Adrenal gland (tissue), 19 donors: ENCODE measurements at places on chromosomes 3 and 15. TPM values are rescaled to one million over a fixed set of nuclear protein-coding genes. Genes with fewer than 3 reads are reported as not detected.

GRCh38 chr3:58577269-58577821 is at the start of gene FAM107A:
Gene FAM107A, minus strand, starts transcription at chr3:58577391. Its CDS starts 7,531 bp downstream, at chr3:58569860.
- DNase-seq: no peak

DNA sequence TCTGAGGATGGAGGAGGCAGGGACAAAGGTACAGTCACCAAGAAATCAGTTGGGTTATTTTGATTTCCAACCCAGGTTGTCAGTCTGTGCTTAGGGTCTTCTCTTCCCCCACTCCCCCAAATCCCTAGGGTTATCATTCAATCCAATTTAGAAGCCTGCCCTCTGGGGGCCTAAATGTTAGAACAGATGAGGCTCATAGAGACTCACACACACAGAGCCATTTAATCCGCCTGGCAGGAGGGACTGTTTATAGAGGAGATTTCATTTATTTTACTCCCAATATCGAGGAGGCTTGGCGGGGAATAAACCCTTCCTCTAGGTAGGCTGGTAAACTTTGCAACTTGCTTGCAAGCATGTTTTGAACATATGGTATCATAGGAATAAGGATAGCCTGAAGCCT is 52.8 kb downstream of the RHCG start:
- DNase-seq: no peak

GRCh38 chr15:64037116-64037515 is 9.2 kb downstream of the DAPK2 start:
- no peak for DNase-seq

DNA sequence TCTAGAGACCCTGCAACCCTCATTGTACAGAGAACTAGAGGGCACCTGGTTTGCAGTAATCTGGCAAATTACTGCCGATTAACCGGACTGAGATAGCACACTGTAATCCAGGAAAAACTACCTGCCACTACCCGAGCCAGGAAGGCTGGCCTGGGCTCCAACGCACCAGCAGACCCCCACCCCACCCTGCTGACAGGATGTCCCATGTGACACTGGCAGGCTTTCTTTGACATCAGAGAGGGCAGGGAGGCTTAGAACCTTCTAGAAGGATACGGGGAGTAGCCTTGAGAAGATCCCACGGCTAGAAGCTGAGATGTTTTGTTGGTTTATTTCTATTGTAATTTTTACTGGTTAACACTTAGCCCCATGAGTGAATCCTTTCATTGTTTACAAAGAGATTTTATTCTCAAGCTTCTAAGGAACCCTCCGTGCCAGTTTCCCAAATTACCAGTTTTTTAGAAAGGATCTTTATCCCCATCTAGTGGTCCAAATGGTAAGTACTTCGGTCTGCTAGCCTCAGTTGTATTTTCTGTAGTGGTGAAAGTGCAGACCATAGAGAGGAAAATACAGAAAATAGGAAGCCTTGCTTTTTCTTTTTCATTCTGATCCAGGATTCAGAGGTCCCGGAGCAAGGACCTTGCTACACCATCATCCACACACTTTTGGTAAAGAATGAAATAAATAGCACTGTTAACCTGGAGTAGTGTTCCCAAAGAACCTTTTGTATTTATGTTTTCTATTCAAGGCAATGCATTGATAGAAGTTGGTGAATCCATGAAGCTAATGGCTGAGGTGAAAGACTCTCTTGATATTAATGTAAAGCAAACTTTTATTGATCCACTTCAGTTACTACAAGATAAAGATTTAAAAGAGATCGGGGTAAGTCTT is 81.9 kb upstream of the ADAMTSL3 start:
- no peak for DNase-seq

DNA sequence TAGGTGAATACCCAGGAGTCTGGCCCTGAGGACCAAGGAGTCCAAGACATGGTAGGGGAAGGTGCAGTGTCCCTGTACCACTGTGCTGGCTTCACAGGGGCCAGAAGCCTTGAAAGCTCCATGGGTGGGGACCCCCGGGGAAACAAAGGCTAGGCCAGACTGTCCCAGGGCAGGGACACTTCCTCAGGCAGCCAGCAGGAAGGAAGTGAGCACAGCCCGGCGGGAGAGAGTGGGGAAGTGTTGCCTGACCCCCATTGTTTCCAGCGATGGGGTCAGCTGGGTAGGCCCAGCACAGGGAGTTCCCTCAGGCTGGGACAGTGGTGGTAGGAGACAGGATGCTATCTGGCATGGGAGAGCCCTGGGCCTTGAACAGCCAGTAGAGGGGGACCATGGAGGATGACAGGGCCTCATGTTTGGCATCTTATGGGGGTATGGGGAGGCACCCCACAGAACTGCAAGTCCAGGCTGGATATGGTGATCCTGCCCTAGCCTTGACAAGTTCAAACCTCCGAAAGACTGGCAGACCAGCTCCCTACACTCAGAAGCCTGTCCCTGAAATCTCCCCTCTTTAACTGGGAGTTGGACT is 1.2 kb upstream of the HYAL2 start:
- no peak for DNase-seq

TMEM212 gene
- total RNA-seq: not detected
